Heart left ventricle (tissue), 16 donors: ENCODE measurements at places on chromosomes 5 and 9. TPM values are rescaled to one million over a fixed set of nuclear protein-coding genes. Genes with fewer than 3 reads are reported as not detected.

GRCh38 chr5:79959407-79959806, 31.7 kb downstream of the MTX3 start:
- no peak overlapping the region for H3K27ac ChIP-seq
- no peak overlapping the region for H3K4me3 ChIP-seq
- DNase-seq = no peak
- H3K36me3 ChIP-seq = no peaks in the 10 kb centered on the region

- no peak overlapping the region for H3K4me3 ChIP-seq
- no peaks in the 10 kb centered on the region for H3K4me1 ChIP-seq
- no peaks in the 10 kb centered on the region for H3K36me3 ChIP-seq
- H3K27ac ChIP-seq = no peak overlapping the region
- H3K27me3 ChIP-seq = no peaks in the 10 kb centered on the region
- DNase-seq = no peak
Measured at GRCh38 chr5:39700523-39700922, 275.7 kb upstream of the DAB2 start.

- no peaks in the 10 kb centered on the region for H3K36me3 ChIP-seq
- H3K4me1 ChIP-seq = peaks cover 3% of the 10 kb centered on the region
- no peaks in the 10 kb centered on the region for H3K27me3 ChIP-seq
- no peak for DNase-seq
Measured at GRCh38 chr5:141732417-141732816, 50.4 kb upstream of the ARAP3 start.

GRCh38 chr9:126915846-126916543, 1.4 kb downstream of the RALGPS1 start:
- peaks cover 3% of the 10 kb centered on the region for H3K4me1 ChIP-seq
- H3K27me3 ChIP-seq = no peaks in the 10 kb centered on the region
- no peak overlapping the region for H3K4me3 ChIP-seq
- DNase-seq = no peak
- H3K36me3 ChIP-seq = no peaks in the 10 kb centered on the region

- no peak overlapping the region for H3K4me3 ChIP-seq
- no peak for DNase-seq
- no peaks in the 10 kb centered on the region for H3K4me1 ChIP-seq
- no peak overlapping the region for H3K27ac ChIP-seq
Measured at GRCh38 chr5:58849921-58850667, 267.2 kb downstream of the RAB3C start.

DNA sequence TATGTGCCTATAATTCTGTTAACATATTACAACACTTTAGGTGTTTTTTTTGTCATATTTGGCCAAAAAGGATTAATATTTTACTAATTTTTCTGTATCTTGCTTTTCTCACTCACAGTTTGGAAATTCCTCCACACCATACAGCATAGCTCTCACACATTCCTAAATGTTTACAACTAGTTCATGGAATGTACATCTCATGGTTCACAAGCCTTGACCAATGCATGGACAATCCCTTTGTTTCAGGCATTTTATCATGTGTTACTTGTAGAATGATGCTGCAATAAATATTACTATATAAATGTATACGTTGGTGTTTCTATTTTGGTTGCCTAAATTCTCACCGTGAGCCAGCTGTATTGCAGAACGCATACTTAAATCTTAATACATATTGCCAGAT, 80.5 kb upstream of the SPATA31C2 start:
- no peak overlapping the region for H3K4me3 ChIP-seq
- no peak for DNase-seq
- no peak overlapping the region for H3K27ac ChIP-seq
- H3K36me3 ChIP-seq = no peaks in the 10 kb centered on the region

Gene MEIKIN
- not detected for total RNA-seq
